ENCODE measurements at places on chromosomes 12 and 14.
A peak's percentile ranks its signal among the peaks of the same experiment; 100 is the strongest.

- DNase-seq: peak; percentile 14
These were observed 1004.4 kb downstream of the AACS start for GRCh38 chr12:126069549-126070165.

- DNase-seq: no peak
These were observed 32.0 kb downstream of the CHGA start for GRCh38 chr14:92954933-92955332.

DNA sequence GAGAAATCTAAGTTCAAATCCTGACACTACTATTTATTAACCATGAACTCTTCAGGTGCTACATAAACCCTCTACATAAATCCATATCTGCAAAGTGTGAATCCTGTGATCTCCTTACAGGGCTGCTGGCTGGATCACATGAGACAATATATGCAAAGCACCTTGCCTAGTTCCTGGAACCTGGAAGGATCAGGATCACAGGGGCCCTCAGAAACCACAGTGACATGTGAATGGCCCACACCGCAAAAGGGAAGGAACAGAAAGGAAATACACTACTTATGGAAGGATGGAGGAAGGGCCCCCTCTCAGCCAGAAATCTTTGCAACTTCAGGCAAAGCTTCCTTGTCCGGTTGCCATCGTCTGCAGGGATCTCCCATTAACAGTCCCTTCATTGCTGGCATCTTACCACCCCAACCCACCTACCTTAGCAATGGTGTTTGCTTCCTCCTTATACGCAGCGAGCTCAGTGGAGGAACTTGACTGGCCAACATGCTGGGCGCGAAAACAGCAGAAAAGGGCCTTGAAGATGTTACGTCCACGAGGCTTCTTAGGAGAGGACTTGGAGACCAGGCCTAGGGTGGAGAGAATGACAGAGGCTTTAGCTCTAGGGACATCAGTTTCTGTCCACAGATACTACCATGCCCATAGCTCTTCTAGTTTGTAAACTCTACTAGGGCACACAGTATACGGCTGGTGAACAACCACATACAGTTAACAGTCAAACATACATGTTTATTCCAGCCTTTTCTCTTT, 10.7 kb upstream of the AVIL start:
- DNase-seq: no peak

GRCh38 chr14:93759719-93760307, 28.5 kb downstream of the PRIMA1 start:
- DNase-seq: no peak

- no peak for DNase-seq
These were observed 19.4 kb downstream of the LTBP2 start for GRCh38 chr14:74592476-74593201.

DNA sequence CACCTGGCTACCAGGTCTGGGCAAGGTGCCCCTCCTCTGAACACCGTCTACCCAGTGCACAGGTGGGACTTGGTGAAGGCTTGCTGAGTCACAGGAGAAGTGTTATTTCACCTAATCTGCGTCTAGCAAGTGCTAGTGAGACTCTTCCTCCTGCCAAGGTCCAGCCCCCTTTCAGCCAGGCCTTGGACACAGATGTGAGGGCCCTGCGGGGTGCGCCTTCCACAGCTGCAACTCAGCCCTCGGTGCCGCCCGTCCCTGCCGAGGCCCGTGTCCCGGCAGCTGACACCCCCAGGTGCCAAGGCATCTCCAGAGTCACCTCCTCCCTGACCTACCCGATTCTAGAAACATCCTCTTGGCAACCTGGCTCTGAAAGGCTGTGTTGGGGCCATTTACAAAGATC, 55.1 kb downstream of the PRIMA1 start:
- no peak for DNase-seq
